HS-27A (cell line): ENCODE measurements at places on chromosomes 3 and 15.

DNA sequence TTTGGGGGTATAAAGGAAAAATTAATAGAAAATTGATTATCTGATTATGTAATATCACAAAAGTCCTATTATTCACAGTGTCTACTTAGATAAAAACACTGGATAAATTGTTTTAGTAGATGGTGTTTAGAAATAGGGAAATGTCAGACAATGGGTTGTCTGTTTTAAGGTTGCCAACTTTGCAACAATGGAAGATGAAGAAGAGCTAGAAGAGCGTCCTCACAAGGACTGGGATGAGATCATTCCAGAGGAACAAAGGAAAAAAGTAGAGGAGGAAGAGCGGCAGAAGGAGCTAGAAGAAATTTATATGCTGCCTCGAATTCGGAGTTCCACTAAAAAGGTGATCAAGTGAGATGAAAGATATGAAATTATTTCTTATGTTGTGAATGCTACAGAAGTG, 84.0 kb downstream of the CHD2 start:
- no peak for DNase-seq

GRCh38 chr3:78434801-78435200, 1333.0 kb downstream of the ROBO1 start:
- DNase-seq, result no peak

GRCh38 chr3:45387636-45388348, 584 bp upstream of the LARS2 start:
- DNase-seq, result no peak

DNA sequence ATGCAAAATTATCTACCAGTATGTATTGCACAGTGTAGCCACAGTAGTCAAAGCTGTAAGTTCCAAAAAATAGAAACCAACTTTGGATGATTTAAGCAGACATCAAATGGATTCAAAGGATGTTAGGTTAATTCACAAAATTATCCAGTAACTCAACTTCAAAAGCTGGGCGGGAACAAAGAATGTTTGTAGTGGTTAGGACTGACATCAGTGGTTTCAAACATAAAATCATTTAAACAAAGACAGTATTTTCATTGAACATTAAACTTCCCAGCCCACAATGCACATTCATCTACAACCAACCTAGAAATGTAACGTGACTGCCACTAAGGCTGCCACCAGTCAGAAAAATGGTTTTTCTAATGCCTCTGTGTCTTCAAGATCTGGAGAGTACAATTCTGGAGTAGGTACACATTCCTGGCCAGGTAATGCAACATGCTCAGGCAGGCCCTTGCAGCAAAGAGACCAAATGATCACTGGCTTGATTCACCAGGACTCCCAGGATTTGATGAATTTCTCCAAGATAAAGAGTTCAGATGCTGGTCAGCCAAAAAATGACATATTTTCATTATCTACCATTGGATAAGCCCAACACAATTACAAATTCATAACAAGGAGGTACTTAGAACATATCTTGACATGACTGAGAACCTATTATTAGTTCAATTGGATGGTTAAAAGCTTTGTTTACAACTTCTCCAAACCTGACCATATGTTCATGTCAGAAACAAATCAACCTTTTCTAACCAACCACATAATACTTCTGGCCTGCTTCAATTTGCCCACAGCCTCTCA, 189.8 kb upstream of the CNTN4 start:
- no peak for DNase-seq

GRCh38 chr3:183692436-183692835, 5.2 kb upstream of the YEATS2 start:
- no peak for DNase-seq

DNA sequence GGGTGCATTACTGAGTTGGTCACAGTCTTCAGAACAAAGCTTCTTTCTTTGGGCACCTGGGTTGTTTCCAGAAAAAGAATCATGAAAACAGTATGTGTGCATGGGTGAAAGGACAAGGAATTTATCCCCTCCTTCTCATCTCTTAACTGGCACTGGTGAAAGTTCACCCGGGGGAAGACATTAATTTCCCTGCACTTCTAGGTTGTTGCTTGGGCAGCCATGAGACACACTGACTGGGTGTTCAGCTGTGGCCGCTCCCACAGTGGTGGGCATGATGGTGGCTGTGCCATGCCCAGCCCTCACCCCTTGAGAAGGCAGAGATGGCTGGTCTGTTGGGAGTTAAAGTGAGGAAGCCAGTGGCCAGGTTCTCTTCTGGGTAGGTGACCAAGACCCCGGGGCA, 16.6 kb upstream of the KY start:
- no peak for DNase-seq

- no peak for DNase-seq
Measured at GRCh38 chr3:128235207-128235926, 82.1 kb downstream of the EEFSEC start.

DNA sequence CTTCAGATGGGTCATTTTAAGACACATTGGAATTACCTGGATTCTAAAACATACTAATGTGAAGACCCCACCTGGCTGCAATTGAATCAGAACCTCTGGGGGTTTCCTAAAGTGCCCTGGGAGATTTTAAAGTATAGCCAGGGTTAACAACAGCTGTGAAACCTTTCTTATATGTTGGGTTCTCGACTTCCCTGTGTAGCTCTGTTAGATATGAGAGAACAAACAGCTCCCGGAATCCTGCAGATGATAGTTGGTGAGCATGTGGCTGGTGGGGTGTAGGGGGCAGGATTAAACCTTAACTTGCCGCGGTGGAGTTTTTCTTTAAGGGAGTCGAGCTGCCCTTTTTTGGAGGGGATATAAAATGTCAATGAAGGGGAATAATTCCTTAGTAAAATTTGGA, 12.1 kb downstream of the PLCL2 start:
- DNase-seq, result no peak

DNA sequence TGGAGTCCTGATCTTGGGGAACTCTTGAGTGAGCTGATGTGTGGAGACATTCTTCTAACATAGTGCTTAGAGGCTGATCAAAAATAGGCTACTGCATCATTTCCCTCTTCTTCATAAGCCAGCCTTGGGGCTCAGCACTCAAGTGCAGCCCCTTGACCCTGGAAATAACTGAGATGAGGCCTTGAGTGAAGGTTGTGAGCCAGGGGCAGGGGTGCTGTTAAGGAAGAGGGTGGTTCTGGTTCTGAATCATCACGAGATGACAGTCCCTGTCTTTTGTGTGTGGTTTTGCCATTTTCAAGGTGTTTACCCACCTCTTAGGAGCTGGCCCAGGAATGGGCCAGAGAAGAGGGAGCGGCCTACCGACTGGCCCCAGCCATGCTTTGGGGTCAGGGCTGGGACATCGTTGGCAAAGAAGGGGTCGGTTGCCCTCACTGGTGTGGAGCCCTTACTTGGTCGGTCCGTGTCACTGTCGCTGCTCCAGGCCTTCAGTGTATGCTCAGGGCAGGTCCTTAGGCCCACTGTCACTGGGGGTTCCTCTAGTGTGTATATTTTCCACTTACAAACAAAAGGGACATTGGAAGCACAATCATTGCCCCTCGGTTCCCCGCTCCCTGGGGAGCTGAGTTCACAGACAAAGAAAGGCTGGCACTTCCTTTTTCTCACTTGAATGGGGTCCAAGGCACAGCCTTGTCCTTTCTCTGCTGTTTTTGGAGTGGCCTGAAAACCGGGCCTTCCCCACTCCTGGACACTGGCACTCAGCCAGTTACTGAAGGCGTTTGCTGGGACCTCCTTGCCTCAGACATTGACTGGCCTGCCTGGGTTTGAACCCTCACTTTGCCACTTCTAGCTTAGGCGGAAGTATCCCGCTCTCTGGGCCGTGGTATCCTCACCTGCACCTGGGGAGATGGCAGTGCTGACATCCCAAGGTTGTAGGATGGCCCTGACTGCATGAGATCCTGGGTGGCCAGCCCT, 46.6 kb downstream of the SLC6A6 start:
- no peak for DNase-seq

DNA sequence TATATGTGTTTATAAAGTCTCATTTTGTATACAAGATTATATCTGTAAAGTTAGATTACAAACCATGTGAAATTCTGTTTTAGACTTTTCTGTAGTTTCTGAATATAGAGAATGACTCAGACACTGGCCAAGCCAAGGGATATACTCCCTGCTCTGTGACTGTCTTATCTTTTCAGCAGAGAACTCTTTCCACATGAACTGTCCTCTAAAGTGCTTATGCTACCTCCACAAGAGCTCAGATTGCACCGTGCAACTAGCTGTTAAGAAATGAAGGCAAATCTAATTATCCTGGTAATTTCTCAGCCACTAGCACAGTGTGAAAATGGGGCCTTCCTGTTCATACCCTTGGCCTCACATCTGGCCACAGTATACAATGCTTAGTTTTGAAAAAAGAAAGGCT, 44.3 kb upstream of the CPNE4 start:
- DNase-seq, result no peak

- peak; percentile 82 for DNase-seq
Measured at GRCh38 chr3:45659661-45660566, 29.3 kb upstream of the SACM1L start.

DNA sequence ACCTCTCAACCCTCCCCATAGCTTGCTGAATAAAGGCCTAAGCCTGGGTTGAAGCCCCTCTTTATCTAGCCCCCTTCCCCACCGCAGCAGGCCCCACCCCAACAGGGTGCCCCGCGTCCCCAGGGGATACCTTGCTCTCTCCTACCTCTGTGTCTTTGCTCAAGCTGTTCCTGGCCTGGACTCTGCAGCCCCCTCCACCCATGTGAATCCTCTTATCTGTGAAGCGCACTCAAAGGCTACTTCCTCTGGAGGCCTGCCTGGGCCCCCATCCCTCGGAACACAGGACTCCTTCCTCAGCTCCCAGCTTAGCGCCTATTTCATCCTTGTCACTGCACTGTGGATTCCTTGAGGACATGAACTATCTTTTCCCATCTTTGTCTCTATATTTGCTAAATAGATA, 61.4 kb upstream of the HERC1 start:
- no peak for DNase-seq

GRCh38 chr15:70344666-70345065, 246.9 kb upstream of the TLE3 start:
- no peak for DNase-seq

GRCh38 chr3:113677737-113678136, 18.7 kb downstream of the USF3 start:
- no peak for DNase-seq

DNA sequence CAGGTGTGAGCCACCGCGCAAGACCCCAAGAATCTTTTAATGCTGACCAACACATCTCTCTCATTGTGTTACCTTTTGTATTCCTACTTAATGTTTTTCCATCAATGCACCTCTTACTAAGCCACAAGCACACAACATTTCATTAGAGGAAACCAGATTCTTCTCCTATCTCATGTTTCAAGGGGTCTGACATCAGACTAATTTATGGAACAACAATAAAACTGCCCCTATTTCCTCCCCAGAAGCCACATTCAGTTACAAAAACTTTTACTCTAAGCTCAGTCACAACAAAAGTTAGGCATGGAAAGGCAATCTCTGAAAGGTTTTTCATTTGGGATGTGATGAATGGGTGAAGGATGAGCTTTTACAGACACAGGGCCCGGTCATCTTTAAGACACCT, 251.8 kb downstream of the MAGI1 start:
- DNase-seq, result no peak

GRCh38 chr3:158794936-158795518, 6.8 kb upstream of the MFSD1 start:
- no peak for DNase-seq

DNA sequence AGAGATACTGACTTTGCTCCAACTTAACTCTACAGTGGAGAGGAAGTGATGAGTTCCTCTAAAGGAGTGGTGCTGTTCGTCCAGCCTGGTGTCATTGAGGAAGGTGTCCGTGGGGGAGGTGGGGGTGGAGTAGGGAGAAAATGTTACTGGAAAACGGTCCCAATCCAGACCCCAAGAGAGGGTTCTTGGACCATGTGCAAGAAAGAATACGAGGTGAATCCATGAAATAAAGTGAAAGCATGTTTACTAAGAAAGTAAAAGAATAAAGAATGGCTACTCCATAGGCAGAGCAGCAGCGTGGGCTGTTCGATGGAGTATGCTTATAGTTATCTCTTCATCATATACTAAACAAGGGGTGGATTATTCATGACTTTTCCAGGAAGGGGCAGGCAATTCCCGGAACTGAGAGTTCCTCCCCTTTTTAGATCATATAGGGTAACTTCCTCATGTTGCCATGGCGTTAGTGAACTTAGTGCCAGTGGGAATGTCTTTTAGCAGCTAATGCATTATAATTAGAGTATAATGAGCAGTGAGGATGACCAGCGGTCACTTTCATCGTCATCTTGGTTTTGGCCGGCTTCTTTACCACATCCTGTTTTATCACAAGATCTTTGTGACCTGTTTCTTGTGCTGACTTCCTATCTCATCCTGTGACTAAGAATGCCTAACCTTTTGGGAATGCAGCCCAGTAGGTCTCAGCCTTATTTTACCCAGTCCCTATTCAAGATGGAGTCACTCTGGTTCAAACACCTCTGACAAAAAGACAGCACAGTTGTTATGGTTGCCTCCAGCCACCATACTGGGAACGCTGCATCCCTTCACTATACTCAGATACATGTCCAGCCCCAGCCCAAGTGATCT, 38.6 kb downstream of the CLEC3B start:
- peak; percentile 45 for DNase-seq

DNA sequence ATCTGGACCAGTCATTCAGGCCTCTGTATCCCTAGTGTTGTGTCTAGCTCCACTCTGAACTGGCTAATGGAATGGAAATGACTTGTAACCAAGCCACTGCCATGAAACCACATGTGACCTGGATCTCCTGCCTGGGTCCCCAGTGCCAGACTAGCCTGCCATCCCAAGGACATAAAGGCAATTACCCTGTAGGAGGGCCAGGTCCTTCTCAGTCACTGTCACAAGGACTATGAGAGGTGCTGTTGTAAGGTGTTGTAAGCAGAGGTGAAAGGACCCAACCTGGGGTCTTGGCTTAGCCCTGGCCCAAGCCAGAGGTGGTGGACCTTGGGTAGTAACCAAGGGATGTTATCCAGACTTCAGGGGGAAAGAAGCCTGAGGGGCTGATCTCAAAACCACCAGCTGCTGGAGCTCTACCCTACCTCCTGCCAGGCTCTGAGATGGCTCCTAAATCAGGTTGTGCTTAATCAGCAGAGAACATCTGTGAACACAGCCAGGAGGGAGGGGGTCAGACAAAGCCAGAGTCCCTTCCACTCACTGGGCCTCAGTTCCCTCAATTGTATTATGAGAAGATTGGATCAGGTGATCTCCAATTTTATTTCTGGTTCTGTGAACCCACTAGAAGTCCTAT, 15.7 kb upstream of the KLHL24 start:
- no peak for DNase-seq

DNA sequence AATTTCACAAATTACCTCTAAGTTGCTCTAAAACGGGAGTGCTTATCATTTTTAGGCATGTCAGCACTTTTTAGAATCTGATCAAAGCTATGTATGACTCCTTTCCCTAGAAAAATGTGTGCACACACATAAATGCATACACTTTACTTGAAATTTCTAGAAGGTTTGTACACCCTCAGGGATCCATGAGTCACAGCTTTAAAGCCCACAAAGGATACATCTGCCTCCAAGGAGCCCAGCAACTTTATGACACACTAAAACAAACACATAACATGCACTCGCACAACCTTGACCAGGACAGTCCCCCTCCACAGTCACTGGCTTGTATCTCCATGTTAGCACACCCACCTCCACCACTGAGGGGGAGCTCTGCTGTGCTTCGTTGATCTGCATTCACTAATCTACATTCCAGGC, 722.0 kb upstream of the CFAP20DC start:
- DNase-seq, result peak; percentile 76
